ENCODE measurements at places on chromosomes 6 and 20.

DNA sequence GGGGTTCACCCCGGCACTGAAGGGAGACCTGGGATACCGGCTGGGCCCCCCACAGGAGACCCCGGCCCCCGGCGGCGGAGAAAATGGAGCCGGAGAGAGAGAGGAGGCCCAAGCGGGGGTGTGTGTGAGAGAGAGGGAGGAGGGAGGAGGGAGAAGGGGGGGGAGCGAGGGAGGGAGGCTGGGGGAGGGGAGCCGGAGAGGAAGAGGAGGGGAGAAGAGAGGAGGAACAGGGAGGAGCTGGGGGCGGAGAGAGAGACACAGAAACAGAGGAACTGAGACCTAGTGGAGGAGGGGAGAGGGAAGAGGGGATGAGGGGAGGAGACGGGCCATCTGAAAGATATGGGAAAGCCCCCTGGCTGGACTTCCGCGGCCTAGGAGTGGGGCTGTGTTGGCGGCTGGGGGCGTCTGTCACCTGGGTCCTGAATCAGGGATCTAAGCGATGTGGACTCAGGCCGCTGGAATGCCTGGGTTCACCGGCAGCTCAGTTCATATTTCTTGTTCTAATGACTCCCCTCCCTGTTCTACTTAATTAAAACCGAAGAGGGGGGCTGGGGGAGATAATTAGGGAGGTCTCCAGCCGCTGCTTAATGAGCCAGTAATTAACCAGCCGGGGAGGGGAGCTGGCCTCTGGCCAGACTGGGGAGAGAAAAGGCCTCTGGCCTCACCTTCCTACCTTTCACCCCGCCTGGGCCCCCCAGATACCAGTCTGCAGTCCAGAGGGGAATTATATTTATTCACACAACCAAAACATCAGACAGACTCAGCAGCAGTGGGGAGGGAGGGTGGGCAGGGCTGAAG, at the start of gene PBX2:
PBX2 (minus strand) TSS at position 149 of the 798 bp plus-strand sequence. CDS start 287 bp downstream, outside the sequence.
- DNase-seq: peak; percentile 98

DNA sequence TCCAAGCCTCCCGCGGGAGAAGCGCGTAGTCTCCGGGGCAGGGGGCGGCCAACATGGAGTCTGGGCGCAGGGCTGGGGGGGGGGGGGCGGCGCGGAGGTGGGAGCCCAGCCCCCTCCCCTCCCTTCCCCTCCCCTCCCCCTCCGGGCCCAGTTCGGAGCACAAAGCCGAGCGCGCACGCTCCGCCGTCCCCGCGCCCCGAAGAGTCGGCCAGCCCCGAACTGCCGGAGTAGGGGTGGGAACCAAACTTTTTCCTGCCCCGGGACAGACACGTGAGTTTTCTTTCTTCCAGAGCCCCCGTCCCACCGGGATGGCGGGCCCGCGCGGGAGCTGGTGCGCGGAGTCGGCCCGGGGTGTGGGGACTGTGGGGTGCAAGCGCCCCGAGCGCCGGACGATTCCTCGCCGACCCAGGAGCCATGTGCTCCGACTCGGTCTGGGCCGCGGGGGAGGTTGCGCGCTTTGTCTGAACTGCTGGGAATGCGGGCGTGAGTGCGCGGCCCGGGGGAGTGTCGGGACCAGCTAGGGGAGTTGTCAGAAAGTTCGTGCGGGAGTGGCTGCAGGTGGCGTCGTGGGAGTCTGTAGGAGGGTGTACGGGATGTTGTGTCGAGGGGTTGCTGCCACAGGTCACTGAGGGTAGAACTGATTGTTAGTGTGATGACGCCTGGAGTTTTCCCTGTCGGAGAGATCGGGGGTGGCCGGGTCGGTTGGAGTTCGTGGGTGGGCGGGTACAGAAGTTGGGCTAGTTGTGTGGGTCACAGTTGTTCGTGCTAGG, 1.2 kb downstream of the TGIF2 start:
- DNase-seq: peak; percentile 80

DNA sequence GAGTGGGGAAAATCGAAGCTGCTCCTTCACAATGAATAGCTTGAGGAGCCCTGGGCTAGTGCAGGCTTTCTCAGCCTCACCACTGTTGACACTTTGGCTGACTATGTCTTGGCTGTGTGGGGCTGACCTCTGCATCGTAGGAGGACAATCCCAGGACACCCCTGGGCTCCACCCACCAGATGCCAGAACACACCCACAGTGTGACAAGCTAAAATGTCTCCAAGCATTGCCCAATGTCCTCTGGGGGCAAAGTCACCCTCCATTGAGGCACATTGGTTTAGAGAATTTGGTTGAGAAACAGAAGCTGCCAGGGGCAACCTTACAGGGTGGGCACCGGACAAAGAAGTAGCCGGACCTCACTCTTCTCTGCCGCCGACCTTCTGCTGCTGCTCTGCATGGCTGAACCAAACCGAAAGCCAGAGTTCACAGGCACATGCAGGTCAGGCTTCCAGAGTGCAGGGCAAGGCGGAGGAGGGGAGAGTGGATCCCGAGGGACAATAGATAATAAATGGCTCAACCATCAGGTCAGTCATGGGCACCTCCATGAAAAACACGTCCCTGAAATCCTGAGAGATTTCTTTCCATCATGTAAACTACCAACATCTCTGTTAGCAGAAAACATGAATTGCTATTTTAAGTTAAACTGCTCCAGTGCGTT, 189.0 kb downstream of the LRFN2 start:
- peak; percentile 15 for DNase-seq

DNA sequence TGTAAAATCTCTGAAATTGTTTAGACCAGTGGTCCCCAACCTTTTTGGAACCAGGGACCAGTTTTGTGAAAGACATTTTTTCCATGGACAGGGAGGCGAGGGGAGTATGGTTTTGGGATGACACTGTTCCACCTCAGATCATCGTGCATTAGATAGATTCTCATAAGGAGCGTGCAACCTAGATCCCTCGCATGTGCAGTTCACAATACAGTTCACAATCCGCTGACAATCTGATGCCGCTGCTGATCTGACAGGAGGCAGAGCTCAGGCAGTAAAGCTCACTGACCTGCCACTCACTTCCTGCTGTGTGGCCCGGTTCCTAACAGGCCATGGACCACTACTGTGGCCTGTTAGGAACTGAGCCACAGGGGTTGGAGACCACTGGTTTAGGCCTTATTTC, 115.2 kb downstream of the EPM2A start:
- DNase-seq: no peak

DNA sequence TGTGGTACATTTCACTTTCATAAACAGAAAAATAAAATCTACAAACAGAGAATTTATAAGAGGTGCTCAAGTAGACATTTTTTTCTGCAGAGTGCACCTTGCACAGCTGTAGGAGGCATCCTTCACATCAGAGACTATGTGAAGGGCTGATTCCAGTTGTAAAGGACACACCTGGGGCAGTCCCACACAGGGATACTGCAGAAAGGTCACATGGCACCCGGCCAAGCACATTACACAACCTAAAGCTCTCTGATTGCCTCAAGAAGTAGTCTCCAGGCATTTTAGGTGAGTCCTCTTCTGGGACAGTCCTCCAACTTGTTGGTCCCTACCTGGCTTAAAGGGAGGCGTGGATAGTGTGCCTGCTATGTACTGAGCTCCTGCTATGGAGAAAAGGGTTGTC, 502.9 kb upstream of the NOX3 start:
- DNase-seq: no peak

GRCh38 chr6:149129371-149130077, 188.0 kb upstream of the TAB2 start:
- no peak for DNase-seq

- no peak for DNase-seq
Measured at GRCh38 chr6:36545767-36546307, 1.4 kb downstream of the STK38 start.

DNA sequence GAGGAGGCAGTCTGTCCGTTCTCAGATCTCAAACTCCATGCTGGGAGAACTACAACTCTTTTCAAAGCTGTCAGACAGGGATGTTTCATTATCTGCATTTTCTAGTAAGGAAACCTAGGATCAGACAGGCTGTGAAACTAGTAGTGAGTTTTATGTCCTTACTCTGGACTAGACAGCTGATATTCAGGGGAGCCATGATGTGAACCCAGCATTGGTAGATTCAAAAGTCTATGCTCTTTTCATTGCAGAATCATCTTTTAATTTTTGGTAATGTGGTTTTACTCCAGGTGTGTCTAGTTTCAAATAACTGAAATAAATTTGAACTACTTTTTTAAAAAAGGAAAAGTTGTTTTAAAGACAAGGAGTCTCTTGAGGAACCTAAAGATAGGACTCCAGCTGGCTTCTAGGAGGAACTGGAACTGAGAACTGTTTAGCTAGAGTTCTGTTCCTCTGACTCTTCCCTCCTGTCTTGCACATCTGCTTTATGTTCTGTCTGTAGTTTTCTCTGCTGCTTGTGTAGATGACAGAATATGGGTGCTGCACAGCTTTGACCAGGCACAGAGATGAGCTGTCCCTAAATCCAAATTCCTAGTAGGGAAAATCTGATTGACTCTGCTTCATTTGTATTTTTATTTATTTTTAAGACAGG, 27.8 kb upstream of the RNF144B start:
- no peak for DNase-seq

GRCh38 chr20:37362231-37362792, 16.4 kb downstream of the SRC start:
- DNase-seq: peak; percentile 54

DNA sequence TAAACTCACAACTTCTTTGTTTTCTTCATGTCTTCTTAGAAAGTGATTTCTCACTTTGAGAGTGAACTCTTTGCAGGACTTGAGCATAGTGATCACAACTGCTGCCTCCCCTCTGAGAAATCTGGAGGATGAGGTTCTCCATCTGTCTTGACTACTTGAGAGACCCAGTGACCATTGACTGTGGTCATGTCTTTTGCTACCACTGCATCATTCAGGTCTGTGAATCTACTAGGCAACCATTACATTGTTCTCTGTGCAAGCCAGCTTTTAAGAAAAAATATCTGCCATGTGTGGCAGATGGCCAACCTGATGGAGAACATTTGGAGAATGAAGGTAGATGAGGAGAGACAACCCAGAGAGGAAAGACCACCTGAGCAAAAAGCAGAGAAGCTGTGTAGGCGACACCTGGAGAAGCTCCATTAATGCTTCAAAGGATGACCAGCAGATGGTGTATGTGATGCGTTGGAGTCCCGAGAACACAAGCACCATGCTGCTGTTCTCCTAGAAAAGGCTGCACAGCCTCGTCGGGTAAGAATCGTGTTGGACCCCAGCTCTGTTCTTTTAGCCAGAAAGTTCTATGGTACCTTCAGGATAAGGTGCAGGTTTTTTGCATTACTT, 25.1 kb upstream of the TRIM26 start:
- no peak for DNase-seq

DNA sequence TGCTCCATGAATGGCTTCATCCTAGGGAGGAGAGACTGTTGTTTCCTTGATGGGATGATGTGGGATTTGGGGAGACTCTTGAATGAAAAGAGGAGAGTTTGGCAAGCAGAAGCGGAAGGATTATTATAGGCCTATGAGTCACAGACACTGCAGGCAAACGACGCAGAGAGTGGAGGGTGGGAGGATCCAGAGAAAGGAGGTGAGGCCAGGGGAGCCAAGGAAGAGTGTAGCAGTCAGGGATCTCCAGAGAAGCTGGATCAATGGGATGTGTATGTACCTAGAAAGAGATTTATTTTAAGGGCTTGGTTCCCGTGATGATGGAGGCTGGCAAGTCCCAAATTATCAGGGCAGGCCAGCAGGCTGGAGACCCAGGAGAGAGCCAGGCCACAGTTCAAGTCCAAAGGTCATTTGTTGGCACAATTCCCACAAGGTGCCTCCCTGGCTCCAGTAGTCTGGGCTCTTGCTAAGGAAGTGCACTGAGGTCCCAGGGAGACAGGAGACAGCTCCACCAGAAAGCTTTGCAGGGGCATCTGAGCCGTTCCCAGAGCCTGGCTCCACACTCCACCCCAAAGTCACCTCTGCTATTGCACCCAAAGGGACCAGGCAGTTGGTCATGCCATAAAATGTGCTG, 76.0 kb downstream of the ADTRP start:
- DNase-seq: no peak

DNA sequence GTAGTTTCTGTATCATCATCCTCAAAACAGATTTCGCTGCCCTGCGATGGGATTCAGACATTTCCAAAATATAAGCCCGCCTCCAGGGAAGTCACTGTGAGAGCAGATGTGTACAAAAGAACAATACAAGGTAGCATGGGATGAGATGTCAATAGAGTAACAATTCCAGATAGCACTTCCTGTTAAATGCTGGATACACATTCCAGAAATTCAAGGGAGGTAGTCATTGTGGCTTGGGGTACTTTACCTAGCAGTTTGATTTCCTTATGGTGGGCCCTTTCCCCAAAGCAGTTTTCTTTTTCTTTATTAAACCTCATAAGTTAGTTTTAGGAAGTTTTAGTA, 2.5 kb downstream of the RNF217 start:
- DNase-seq: no peak

DNA sequence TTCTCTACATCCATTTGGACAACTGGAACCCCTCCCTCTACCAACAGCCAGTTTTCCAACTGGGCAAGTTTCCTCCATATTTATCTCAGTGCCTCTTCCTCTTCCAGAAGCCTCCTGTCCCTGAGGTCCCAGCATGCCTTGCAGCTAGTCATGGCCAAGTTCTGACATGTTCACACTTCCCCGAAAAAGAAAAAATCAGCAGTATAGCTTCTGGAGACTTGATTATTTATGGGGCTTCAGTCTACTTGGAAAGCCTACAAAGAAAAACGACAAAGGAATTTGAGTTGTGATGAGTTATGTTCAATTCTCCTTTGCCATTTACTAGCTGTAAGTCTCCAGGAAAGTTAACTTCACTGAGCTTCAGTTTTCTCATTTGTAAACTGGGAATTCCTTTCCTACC, 406.5 kb downstream of the MAFB start:
- DNase-seq: no peak

DNA sequence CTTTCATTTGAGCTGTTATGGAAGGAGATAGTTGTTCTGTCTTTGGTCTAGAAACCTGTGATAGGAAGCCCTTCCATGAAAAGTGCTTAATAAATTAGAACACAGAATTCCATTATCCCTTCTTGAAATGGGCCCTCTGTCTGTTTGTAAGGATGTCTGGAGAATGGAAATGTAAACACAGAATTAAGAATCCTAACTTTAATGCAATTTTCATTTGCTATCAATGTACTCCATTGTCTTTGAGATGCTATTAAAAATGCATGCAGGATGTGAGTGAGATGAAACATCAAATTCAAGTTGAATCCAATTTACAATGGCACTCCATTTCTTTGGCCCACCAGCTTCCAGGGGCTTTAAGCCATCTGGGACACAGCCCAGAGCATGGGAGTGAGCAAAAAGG, 13.9 kb upstream of the AARS2 start:
- DNase-seq: no peak

DNA sequence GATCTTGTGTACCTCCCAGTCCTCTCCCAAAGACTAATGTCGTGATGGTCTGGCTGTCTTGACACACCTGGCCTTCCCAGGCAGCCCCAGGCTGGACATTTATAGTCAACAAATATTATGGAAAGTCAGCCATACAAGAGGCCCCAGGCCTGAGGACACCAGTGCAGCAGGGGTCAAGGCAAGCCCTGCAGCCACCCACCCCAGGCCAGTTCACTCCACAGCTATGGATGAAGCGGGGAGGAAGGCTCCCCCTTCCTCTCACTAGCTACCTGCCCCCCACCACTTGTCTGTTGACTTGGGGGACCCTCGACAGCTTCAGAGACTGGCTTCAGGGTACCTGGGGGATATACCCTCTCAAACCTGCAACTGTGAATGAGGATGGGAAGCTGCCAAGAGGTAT, 132.1 kb downstream of the MRPL14 start:
- DNase-seq: peak; percentile 36

All from sigmoid colon (tissue), 7 donors.